ENCODE measurements at places on chromosomes 6 and 20. TPM values are rescaled to one million over a fixed set of nuclear protein-coding genes. Genes with fewer than 3 reads are reported as not detected.

The TOX2 gene
- 0.74 TPM for total RNA-seq

The CCDC28A gene
- 7.4 TPM for total RNA-seq

The SLC22A7 gene
- 0.25 TPM for total RNA-seq

The PIM1 gene
- 13.5 TPM for total RNA-seq

The TP53INP2 gene
- total RNA-seq, result 7.1 TPM

The ESR1 gene
- total RNA-seq, result under 0.01 TPM

Measured in temporal lobe (tissue), 4 donors.